ENCODE measurements at places on chromosomes 6 and 20.

GRCh38 chr6:38507173-38507572, 132.6 kb downstream of the BTBD9 start:
- no peak for DNase-seq

GRCh38 chr6:77447254-77447653, 16.0 kb downstream of the HTR1B start:
- DNase-seq: no peak

DNA sequence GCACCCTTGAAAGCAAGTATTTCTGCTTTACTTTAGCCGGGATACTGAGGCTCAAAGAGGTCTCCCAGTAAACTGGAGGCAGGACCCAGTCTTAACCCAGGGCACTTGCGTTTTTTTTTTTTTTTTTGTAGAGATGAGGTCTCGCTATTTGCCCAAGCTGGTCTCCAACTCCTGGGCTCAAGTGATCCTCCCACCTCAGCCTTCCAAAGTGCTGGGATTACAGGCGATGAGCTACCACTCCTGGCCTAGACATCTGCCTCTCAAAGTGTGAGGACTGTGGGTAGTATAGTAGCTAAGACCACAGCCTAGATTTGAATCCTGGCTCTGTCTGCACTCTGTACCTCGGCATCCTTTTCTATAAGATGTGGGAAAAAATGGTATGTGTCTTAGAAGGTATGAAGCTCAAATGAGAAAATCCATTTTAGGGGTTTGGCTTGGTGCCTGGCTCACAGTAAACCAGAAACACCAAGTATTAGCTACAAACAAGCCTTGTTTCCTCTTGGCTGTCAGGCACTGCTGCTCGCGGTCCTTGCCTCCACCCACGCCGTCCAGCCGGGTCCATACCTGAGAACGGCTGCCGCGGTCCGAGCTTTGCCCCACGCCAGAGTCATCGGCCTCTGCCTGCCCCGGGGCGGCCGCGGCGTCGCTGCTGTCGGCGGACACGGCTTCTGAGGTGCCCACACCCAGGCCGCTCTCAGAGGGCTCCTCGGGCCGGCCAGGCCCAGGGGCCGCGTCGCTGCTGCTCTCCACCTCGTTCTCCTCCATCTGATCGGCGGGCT, 1.2 kb downstream of the ZNF335 start:
- DNase-seq: no peak

GRCh38 chr6:128208851-128209580, 308.2 kb upstream of the THEMIS start:
- no peak for DNase-seq

DNA sequence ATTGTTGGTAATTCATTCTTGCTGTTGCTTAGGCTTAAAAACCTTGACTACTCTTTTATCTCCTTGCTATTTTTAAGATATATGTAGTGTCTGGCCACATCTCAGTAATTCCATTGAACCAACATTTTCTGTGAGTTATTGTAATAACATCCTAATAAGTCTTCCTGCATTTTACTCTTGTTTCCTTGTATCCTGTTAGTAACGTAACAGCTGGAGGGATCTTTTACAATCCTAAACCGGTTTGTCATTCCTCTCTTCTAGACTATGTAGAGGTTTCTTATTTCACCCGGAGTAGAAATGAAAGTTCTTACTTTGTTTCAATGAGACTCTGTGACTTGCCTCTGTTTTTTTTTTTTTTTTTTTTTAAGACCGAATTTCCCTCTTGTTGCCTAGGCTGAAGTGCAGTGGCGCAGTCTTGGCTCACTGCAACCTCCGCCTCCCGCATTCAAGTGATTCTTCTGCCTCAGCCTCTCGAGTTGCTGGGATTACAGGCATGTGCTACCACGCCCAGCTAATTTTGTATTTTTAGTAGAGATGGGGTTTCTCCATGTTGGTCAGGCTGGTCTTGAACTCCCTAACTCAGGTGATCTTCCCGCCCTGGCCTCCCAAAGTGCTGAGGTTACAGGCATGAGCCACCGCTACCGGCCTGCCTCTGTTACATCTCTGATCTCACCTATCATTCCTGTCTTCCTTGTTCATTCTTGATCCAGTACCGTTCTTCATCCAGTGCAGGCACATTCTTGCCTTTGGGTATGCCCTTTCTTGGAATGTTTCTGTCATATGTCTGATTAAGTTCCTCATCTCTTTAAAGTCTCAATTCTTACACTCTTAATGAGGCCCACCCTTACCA, 44.7 kb downstream of the NCOA3 start:
- peak; percentile 26 for DNase-seq

DNA sequence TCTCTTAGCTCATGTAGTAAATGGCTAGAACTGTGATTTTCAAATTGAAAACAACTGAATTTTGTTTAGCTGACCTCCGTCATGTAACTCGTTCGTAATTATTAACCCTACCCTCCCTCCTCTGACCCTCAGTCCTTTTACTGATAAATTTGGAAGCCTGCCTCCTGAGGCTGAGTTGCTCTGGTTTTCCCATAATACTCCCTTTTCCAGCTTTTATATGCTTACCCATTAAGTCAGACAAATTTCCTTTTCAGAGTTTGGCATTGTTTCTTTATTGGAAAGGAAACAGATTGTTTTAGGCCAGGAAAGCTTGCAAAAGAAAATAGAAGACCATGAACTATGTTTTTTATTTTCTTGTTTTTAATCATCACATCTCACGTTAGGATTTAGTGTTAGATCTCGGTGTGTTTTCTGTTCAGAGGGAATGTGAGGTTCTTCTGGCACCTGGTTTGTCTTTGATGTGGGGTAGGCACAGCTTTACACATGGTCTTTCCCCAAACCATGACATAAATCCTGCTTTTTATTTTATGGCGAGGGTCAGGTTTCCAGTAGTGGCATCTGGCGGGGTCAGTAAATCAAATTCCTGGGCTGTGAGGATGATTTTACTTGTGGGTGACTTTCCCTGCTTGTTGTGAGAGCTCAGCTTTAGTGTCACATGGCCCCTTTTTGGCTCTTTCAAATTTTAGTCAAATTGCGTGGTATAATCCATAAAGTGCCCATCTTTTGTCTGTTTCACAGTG, 24.5 kb downstream of the PLCB4 start:
- DNase-seq: no peak

DNA sequence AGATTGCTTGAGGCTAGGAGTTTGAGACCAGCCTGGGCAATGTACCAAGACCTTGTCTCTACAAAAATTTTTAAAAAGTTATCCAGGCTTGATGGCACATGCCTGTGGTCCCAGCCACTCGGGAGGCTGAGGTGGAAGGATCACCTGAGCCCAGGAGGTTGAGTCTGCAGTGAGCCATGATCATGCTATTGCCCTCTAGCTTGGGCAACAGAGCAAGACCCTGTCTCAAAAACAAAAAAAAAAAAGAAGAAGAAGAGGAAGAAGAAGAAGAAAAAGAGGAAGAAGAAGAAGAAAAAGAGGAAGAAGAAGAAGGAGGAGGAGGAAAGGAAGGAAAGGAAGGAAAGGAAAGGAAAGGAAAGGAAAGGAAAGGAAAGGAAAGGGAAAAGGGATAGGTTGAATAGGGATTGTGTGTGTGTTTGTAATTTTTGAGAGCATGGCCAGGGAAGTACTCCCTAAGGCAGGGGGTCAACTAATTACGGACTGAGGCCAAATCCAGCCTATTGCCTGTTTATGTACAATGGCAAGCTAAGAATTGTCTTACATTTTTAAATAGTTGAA, 43.0 kb upstream of the ZNF217 start:
- no peak for DNase-seq

- no peak for DNase-seq
Observed at GRCh38 chr20:51326201-51326819, 216.2 kb downstream of the NFATC2 start.

GRCh38 chr20:58927490-58928061, 53.5 kb upstream of the NELFCD start:
- DNase-seq: no peak

DNA sequence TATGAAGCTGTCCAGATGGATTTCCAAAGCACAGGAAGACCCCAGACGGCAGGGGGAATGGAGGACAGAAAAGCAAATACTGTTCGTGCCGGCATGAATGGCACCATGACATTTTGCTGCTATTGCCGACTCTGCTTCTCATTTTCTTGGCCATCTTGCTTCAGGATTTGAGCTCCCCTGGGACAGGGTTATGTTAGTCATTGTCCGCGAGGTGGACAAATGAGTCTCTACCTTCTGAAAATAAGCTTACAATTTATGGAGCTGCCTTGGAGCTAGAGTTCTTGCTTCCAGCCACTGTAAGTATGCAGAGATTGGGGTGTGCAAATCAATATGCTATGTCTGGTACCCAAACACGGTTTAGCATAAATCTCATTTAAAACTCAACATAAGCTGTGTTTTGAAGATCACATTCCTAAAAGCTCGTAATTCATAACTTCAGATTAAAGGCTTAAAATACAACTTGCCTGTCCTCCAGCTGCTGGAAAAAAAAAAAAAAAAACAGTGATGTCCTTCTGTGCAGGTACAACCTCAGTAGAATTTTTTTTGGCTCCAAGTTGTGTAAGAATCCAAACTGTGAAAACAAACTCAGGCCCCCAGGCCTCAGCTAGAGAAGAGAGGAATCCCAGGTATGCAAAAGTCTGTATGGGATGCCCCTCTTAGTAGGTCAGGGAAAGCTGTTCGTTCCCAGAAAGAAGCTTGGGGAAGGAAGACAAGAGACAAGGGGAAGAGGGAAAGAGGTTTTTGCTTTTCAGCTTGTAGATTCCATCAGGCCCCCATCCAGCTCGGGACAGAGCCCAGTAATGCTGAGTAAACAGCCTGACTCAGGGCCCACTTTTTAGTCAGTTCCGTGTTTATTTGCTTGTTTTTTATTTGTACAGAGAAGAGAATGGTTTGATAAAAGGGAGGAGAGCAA, 184.2 kb upstream of the FOXA2 start:
- DNase-seq: no peak

- DNase-seq: no peak
Observed at GRCh38 chr20:50009521-50010454, 27.0 kb downstream of the SNAI1 start.

DNA sequence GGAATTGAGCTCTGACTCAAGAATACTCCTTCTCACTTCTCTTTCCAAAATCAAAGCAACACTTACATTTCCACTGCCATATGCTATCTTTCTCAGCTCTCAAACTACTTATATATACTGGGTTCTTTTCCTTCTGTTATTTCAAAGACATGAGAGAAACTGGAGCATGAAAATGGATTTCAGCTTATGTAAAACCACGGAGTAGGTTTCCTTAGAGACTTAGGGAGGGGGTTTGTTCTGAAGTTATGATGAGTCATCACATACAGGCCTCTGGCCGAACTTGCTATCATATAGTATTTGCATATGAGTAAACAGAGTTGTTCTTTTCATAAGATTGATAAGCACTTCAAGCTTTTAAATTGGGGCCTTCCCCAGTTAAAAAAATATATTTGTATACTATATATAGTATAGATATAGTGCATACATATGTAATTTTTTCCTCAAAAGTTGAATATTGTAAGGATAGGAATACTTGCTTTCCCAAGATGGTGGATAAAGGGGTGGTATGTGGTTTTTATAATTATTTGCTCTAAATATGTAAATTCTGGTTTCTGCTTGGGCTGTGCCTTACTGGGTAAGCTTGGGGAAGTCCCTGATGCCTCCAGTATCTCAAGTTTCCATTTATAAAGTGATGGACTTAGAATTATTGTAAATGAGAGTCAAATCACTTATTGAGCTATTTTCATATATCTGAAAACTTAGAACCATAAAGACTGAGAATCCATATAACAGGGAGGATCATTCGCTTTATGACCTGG, 273.9 kb downstream of the RFPL4B start:
- no peak for DNase-seq

GRCh38 chr6:78629154-78629721, 238.1 kb upstream of the IRAK1BP1 start:
- DNase-seq: no peak

DNA sequence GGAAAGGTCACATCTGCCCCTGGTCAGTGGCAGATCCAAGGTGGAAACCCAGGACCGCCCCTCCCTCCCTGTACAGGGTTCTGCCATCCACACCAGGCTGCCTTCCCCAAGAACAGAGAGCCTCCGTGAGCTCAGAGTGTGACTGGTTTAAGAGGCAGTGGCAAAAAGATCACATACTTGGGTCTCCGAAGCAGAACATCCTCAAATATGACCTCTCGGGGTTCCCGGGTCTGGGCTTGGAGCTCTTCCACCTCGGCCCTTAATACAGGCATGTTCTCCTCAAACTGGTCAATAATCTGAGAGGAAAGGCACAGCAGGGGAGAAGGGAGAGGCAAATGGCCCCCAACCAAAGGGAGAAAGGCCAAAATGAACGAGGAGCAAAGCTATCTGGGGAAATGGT, 14.8 kb downstream of the C20orf96 start:
- no peak for DNase-seq

DNA sequence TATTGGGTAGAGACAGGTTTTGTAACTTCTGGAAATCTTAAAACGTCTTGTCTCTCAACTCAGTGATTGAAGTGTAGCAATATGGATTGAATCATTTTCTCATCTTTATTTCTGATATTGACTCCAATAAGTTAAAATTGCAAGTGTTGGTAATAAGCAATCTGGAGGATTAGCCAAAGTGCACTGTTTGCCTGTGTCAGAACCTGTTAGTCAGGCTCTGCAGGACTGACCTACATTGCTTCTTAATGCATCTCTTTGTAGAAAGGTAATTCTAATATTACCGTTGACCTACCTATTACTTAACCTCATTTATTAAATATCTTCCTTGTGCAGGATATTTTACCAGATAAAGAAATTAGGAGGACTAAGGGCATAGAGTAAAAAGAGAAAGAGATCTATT, 484.0 kb upstream of the CITED2 start:
- DNase-seq: peak; percentile 31

- DNase-seq: no peak
Observed at GRCh38 chr20:36579996-36580545, 6.7 kb downstream of the TGIF2 start.

DNA sequence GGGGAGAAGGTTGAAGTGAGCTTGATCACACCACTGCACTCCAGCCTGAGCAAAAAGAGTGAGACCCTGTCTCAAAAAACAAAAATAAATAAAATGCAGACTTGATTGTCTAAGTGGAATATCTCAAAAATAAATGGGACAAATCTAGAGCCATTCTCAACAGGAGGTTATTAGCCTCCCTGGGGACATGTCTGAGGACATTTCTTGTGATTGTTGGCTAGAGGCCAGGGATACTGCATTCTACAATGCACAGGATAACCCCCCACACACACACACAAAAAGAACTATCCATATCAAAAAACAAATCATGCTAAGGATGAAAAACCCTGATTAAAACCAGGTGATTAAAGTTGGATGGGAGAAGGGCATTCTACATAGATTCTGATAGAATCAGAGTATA, 37.5 kb downstream of the FAM217A start:
- no peak for DNase-seq

DNA sequence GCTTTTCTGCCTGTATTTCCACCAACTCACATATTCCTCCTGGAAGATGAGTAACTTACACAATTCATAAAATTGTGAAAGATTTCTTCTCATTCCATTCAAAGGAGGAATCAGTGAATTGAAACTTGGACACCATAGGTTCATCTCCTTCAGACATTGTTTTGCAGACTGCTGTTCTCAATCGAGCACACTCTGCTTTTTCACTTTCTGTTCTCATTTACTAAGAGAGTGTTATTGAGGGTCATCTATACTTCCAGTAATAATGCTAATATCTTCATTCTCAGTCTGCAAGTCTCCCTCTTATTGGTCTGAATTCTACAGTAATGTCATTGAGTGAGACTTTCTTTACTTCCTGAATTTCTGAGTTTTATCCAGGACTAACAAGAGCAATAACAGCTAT, 67.5 kb upstream of the FUT9 start:
- DNase-seq: no peak

- no peak for DNase-seq
Observed at GRCh38 chr20:51815383-51816076, 13.2 kb upstream of the SALL4 start.

- DNase-seq: no peak
Observed at GRCh38 chr6:139712830-139713229, 338.4 kb upstream of the CITED2 start.

Data from NCI-H510A treated with DMSO at 0.1 percent for 48 hours (cell line).